Activated CD8-positive, alpha-beta memory T cell treated with anti-CD3 and anti-CD28 coated beads for 1 hour (primary cell): ENCODE measurements at places on chromosomes 1 and 21.

DNA sequence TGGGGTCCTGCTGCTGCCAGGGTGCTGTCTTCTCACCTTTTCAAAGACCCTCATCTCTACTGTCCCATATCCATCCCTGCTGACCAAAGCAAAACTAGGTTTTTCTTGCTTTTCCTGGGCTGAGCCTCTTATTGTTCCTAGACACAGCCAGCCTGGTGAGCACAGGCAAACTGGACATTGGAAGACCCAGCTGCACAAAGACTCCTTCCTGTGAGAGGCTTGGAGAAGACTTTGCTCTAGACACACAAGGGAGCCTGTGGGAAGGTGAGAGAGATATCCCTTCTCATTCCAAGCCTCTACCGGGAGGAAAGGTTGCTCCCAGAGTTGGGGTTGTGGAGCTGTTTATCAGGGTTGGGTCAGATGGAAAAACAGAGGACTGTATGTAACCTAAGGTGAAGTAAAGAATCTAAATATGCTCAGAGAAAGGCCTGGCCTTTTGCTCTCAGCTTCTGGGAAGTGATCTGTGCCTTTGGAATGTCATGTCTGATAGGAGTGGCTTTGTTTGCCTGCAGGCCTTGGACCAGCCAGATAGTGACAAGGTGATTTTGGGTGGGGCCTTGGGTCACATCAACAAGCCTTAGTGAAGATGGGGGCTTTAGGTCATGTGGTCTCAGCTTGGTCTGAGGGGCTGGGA, 87.6 kb upstream of the RUNX1 start:
- no peak for DNase-seq

DNA sequence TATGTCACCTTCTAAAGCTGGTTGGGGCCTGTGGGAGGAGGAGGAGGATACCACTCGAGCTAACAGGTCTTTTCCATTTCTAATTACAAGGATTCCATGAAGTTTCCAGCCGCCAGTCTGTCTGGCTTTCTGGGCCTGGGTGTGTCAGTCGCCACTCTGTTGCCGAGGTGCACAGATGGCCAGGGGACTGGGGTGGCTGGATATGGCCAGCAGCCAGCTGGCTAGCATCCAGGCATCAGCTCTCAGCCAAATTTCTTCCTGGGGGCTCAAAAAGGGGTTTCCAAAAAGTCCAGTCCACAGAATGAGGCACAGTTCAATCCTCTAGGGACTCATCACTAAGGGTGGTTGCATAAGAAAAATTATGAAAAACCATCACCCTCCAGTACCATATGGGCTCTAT, 32.4 kb downstream of the ITPKB start:
- DNase-seq: no peak

DNA sequence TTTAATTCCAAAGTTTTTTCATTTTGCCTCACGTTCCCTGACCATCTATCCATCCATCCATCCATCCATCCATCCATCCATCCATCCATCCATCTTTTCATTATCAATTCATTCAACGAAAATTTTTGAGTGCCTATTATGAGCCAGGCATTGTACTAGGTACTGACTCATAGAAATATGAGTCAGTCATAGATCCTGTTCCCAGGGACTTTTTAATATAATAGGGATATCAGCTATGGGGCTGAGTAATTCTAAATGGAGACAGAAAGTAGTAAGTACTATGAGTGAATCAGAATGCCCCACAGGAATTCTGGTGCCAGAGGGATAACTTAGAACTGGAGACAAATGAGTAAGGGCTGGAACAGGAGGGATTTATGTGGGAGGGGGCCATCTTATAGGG, 49.8 kb upstream of the GNG12 start:
- no peak for DNase-seq

DNA sequence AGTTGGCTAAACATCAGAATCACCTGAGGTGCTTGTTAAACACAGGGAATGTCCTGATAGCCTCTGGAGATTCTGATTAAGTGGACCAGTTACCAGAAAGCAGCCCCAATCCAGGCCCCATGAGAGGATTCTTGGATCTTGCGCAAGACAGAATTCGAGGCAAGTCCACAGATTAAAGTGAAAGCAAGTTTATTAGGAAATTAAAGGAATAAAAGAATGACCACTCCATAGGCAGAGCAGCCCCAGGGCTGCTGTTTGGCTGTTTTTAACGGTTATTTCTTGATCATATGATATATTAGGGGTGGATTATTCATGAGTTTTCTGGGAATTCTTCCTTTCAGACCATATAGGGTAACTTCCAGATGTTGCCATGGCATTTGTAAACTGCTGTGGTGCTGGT, 176.2 kb downstream of the ROR1 start:
- DNase-seq: no peak

DNA sequence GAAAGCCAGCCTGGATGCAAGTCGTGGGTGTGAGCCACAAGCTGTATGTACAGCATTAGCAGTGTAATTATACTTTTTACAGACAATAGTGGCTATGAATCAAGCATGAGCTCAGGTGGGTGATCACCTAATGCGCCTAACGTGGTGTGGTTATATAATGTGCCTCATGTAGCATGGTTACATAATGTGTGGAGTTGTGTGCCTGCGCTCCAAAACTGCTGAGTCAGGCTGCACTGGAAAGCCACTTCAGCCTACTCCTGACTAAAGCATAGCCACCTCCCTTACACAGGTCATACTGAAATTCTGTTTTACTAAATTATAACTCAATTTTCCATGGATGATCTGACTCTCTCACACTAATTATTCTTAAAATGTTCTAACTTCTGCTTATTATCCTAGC, 69.8 kb downstream of the KCNT2 start:
- DNase-seq: no peak

- no peak for DNase-seq
Measured at GRCh38 chr1:207698822-207699483, 52.9 kb upstream of the CD46 start.

GRCh38 chr1:113871597-113872113, at the start of gene PTPN22:
PTPN22 (minus strand) TSS chr1:113871712.
- peak; percentile 57 for DNase-seq

DNA sequence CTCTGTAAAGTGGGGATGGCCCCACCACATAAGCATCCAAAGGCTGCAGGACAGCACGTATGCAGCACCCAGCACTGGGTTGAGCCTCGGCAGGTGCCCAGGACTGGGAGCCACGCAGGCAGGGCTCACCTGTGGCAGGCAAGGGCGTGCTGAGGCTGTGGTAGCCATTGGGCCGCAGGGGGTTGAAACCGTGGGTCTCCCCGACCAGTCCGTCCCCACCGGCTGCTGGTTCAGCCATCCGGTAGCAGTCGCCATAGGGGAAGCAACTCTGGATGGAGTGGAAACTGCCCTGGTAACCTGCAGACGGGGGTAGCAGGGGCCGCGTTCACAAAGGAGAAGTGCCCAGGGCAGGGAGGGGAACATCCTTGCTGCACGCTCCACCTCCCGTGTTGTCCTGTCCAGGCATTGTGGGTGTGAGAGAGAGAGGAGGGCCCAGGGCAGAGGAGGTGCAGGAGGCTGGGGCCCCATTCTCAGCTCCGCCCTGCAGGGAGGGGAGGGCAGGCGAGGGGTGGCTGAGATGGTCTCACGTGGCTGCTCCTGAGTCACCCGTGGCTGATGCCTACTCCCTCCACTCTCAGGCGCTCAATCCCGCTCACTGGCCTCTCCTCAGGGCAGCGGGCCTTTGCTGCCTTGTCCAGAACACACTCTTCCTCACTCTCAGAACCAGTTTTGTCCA, 49.9 kb downstream of the DMRTB1 start:
- no peak for DNase-seq

DNA sequence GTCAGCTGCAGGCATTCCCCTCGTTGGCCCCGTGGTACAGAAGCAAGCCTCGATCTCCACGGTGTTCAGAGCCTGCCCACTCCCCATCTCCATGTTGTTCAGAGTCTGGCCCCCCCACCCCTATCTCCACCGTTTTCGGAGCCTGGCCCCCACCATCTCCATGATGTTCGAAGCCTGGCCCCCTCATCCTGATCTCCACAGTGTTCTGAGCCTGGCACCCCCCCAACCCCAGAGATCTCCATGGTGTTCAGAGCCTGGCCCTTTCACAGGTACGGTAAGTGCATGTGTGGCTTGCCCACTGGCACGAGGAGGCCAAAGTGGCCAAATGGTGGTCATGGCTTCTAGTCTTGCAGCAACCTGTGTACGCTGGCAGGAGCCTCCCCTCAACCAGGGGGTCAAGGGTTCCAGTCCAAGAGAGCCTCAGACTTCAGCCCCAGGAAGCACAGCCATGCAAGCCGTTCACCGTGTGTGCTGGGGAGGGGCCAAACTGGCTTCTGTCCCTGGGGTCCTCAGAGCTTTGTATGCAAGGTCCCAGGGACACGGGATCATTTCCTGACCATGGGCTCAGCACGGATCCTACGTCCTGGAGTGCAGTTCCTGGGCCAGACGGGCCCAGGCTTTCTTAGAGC, 13.3 kb upstream of the PCBP3 start:
- no peak for DNase-seq

DNA sequence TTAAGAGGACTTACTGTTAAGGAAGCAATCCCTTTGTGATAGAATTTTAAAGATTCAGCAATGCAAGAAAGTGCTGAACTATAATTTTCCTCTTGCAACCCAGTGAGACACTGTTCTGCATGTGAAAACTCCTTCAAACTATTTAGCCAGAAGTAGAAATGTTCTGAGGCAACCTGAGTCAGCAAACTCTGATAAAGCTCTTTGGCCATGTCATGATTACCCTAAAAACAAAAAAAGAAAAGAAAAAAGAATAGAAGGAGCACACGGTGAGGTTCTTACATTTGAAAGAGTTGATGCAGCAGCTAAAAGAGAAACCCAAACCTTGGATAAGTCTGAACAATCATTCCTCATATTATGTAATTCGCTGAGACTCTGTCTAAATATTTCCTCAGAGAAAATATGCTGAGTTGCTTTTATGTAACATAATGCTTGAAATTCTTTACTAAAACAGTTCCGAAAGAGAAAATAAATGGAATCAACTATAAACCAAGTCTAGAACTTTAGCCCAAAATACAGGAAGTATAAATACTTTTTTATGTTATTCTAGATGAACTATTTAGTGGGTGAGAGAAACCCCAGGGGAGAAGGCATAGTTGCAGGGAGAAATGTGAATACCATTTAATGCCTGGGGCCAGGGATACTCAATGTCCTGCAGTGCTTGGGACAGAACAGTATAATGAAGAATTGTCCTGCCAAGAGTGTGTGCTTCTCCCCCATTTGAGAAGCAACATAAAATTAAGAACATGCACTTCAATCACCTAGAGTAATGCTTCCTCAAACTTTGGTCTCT, 60.0 kb downstream of the INTS7 start:
- DNase-seq: no peak

DNA sequence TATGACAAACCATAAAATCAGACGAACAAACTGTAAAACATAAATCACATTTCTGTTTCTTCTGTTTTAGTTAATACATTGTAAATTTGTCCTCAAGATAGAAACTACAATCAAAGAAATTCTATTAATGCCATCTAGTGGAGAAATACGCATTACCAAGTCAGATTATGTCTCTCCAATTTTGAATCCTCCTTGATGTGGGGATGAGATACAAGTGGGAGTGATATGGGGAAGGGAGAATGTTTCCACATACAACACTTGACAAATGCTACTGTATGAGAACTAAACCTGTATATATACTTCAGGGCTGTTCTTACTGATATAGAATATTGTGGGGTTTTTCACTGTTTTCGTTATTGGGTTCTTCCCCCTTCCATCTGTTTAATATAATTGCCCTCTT, 2.6 kb downstream of the HFM1 start:
- DNase-seq: no peak
